Spinal cord (tissue), 10 donors: ENCODE measurements at places on chromosomes 7 and 10.

DNA sequence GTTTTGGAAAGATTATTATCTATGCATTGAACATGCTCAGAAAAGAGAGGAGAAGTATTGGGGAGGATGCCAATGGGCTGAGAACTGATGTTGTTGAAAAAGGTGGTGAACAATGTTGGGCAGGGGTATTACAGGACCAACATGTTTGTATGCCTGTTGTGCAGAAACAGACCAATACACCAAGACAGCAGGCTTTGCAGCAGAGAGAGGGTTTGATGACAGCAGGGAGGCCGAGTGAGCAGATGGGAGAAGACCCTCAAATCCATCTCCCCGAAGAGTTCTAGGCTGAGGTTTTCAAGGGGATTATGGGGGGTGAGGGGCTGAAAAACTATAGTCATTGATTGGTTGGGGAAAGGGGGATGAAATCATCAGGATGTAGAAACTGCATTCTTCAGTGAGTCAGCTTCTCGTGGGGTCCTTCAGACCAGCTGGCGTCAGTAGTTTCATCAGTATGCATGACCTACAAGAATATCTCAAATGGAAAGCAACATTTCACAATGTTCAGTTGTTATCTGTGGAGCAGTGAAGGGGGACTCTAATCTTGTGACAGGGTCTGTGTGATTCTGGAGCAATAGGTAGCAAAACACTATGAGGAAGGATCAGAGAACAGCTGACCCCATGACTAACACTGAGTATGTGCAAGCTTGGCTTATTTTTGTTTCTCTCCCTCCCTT, 167.8 kb downstream of the BAMBI start:
- DNase-seq, result no peak

DNA sequence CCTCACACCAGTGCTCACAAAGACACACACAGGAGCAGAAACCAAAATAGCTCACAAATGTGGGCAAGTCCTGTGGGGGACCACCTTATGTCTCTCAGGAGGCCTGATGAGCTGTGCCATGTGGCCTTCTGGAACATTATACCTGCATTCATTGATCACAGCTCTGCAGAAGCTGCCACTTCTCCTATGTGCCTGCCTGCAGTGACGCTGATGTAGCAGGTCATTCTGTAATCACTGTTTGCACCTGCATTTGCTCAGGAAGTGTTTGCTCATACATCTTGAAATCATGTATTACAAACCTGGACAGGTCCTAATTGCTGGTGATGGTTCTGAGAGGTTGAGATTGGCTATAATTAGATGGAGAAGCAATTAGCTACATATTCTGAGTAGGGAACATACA, 310.2 kb downstream of the AUTS2 start:
- no peak for DNase-seq

DNA sequence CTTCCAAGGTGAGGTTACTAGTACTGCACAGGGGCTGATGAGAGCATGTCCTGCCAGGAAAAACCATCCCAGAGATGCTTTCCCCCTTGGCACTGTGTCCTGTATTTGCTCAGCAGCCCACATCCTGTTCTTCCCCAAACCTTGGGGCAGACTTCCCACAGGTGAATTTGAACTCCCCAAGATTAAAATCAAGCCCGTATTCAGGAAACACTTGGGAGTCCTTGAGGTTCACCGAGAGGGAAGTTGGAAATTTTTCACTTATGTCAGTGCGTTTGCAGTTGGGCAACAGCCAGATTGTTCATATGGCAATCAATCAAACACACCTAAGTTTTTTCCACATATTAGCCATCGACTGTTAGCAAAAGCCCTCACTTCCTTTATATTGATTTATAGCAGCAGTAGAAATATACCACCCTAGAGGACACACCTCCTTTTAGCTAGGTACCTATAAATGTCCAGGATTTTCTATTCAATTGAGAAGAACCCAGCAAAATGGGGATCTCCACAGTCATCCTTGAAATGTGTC, at the start of gene DMBT1:
DMBT1 (plus strand) TSS at position 476 of the 526 bp plus-strand sequence; CDS start at position 493, 17 bp downstream.
- no peak for DNase-seq

- no peak for DNase-seq
Observed at GRCh38 chr7:20708896-20709295, 77.8 kb downstream of the SP8 start.

DNA sequence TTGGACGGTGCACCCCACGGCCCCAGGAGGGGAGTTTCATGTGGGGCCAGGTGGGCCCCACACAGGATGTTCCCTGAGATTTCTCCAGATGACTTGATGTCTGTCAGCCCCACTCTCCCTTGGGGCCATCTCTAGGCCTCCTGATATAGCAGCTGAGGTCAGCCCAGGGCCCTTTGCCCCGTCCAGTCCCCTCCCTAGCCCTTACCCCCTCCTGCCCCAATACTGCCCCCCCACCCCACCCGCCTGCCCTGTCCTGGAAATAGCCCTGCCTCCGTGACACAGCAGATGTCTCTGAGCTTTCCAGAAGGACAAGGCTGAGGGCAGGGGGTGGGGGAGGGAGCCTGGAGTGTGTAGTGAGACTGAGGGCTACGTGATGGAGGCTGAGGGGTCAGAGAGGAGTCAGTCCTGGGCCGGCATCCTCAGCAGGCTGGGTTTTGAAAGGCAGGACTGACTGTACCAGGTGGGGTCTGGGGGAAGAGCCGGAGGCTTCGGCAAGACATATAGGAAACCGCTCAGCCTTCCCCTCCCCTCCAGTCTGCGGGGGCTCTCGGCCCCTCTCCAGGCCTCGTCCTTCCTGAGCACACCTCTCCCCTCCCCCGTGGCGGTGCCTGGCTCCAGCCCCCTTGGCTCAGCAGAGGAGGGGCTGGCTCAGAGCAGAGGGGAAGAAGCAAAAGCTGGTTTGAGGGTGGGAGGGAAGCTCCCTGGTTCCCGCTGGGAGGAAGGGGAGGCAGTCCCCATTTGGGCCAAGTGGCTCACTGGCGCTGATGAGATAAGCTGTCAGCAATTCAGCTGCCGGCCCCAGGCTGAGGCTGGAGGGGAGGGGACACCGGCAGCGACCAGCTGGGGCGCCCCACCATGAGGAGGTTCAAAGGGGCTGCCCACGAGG, 2.0 kb downstream of the FLNC start:
- no peak for DNase-seq

- no peak for DNase-seq
Observed at GRCh38 chr7:27547401-27547800, 115.3 kb downstream of the HIBADH start.
